Activated CD8-positive, alpha-beta memory T cell treated with anti-CD3 and anti-CD28 coated beads for 1 hour (primary cell): ENCODE measurements at places on chromosomes 16 and 17.

- DNase-seq, result no peak
These were observed 46.1 kb downstream of the CHCT1 start for GRCh38 chr17:60468371-60468770.

DNA sequence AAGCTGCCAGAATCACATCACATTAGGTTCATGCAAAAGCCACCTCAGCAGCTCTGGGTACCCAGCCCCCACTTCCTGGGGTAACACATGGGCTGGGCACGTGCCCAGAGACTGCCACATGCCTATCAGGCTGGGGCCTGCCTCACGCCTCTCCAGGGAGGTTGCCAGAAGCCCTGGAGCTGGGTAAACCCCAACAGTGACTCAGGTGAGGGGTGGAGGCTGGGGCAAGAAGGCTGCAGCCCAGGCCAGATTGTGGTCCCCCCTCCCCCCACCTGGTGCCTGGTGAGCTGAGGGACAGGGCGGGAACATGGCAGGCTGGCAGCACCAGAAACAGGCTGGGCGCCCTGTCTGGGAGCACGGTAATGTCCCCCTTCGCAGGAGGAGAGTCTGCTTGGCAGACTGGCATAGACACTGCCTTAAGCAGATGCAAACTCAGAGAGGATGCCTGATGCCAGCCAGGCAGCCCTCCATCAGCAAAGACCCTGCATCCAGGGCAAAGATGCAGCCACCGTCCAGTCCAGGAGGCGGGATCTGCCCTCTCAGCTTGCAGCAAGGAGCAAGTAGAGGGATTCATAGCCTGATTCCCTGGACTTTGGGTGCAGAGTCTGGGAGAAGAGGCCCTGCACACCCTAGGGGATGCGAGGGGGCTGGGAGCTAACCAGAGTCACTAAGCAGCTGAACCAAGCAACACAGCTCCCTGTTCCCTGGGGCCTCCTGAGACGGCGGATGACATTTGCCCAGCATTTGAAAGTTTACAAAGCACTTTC, 28.8 kb downstream of the NGFR start:
- DNase-seq, result no peak

DNA sequence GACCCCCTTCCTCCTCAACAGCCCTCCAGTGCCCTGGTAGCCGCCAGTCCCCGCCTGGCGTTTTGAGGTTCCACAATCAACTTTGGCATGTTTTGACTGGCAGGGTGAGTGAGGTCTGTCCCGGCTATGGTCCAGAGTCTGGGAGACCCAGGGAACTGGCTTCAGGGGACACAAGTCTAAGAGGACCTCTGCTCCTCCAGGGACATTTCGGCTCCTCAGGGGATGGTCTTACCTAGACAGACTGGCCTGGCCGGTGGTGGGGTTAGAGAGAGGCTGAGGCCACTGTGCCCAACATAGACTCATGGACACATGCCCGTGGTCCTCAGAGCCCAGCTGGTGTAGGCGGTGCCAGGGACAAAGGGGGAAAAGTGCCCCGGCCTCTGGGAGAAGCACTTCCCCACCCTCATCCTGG, 2.2 kb downstream of the TMC8 start:
- DNase-seq, result no peak

DNA sequence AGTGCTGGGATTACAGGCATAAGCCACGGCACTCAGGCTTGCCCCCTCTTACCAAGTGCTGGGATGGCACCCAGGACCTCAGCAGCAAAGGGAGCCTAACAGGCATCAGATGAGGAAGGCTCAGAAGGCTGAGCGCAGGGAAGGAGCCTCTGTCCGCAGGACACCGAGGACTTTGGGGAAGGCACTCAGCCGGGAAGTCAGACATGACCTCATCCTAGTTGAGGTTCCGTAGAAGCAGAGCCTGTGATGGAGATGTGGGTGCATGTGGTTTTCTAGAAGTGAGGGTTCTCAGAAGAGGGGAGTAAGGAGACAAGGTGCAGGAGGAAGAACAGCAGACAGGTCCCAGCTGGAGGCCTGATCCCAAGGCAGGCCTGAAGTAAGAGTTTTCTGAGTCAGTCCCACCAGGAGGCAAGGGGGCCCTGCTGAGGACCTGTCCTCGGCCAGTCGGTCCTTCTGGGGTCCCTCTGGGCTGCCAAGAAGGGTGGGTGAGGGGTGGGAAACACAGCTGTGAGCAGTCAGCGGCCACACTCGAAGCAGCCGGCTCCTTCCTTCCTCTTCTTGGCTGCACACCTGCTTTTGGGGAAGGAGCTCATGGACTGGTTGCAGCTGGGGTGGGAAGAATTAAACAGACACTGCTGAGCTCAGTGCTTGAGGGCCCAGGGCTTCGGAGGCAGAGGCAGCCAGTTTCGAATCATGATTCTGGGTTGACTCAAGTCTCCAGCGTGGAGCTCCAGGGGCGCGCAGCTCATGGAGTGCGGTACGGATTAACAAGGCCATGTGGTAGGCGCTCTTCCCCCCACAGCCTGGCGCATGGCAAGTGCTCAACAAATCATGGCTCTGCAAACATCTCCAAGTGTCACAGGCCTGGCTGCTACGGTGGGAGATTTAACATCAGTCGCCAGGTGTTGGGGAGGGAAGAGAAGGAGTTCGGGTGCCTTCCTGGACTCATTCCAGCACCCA, 38.9 kb upstream of the SNN start:
- no peak for DNase-seq

- no peak for DNase-seq
These were observed 38.2 kb downstream of the COPRS start for GRCh38 chr17:31820691-31821435.

GRCh38 chr17:8488901-8489300, 53.2 kb downstream of the NDEL1 start:
- DNase-seq, result no peak

GRCh38 chr16:50224286-50224685, 42.1 kb upstream of the ADCY7 start:
- DNase-seq, result no peak

DNA sequence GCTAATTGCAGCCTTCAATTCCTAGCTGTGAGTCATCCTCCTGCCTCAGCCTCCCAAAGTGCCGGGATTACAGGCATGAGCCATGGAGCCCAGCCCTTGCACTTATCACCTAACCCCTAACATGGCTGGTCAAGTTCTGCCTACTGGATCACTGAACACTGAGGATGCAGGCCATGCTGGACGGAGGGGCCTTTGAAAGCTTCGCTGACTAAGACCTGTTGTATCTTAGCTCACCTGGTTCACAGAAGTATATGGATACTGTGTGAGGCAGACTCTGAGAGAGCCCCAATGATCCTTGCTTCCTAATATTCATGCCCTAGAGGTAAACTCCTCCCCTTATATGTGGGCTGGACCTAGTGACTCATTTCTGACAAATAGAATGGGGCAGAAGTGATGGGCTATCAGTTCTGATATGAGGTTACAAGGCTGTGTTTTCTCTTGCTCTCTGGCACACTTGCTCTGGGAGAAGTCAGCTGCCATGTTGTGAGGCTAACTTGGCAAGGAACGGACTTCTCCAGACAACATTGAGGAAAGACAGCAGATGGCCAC, 11.7 kb upstream of the TMIGD1 start:
- no peak for DNase-seq

- no peak for DNase-seq
These were observed 3.4 kb upstream of the ZNF423 start for GRCh38 chr16:49859125-49859811.

GRCh38 chr16:66920299-66920590, 1.6 kb upstream of the CDH16 start:
- no peak for DNase-seq

DNA sequence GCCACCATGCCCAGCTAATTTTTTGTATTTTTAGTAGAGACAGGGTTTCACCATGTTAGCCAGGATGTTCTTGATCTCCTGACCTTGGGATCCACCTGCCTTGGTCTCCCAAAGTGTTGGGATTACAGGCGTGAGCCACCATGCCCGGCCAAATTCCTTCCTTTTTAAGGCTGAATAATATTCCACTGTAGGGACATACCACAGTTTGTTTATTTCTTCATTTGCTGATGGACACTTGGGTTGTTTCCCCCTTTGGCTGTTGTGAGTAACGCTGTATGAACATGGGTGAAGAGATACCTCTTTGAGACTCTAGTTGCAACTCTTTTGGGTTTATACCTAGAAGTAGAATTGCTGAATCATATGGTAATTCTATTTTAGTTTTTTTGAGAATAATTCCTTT, 13.1 kb upstream of the MGAT5B start:
- no peak for DNase-seq

DNA sequence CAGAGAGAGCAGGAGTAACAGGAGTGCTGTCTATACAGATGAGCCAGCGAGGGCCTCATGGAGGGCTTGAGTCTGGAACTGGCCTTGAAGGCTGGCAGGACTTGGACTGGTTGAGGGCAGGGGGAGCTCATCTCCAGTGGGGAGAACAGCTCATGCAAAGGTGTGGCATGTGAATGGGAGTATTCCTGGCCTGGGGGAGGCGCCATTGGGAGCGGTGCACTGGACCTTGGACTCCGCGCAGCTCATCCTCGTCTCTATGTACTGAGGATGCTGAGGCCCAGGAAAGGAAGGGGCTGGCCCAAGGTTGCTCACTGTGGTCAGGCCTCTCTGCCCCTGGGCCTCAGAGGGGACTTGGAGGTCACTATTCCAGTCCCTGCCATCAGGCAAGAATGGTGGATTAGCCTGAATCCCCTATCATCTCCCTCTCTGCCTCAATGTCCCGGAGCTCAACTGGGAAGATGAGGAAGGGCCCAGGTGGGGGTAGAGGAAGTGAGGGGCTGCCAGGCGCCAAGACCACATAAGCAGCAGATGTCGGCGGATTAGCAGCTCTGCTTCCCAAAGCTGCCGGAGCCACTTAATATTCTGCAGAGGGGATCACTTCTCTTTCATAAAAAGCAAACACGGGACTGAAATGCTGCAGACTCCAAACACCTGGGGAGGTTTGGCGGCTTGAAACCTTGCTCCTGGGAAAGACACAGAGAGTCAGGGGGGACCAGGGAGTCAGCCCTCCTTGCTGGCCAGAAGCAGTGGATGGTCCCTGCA, 88.9 kb downstream of the SDK2 start:
- DNase-seq, result no peak

GRCh38 chr17:75557075-75557851, 30.3 kb upstream of the MYO15B start:
- DNase-seq, result no peak

DNA sequence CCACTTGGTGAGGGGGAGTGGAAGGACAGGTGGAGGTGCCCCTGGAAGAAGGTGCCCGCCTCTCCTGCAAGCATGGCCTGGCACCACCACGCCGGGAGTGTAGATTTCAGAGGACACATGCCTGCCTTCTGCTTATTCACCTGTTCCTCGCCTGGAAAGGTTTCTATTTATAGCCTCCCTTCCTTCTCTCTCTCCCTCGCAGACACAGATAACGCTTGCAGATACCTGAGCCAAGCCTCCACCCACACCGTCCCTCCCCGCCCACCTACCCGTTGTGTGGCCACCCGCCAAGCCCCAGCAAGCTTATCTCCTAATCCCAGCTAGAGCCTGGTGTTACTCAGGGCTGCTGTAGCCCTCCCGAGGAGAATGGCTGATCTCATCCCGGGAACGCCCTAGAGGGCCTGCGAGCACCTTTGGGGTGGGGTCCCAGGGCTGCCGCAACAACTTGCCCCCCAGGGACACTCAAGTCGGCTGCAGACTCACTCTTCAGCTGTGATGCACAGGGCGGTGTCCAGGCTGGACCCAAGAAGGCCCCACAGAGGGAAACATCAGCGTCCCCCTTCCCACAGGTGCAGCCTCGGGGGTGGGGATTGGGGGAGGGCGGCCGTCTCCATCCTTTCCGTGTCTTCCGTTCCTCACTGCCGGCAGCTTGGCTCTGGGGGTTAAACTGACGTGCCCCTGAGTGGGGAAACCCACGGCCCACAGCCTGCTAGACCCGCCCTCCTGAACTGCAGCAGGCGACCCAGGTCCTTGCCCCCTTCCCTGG, 1.9 kb upstream of the SNAI3 start:
- no peak for DNase-seq

DNA sequence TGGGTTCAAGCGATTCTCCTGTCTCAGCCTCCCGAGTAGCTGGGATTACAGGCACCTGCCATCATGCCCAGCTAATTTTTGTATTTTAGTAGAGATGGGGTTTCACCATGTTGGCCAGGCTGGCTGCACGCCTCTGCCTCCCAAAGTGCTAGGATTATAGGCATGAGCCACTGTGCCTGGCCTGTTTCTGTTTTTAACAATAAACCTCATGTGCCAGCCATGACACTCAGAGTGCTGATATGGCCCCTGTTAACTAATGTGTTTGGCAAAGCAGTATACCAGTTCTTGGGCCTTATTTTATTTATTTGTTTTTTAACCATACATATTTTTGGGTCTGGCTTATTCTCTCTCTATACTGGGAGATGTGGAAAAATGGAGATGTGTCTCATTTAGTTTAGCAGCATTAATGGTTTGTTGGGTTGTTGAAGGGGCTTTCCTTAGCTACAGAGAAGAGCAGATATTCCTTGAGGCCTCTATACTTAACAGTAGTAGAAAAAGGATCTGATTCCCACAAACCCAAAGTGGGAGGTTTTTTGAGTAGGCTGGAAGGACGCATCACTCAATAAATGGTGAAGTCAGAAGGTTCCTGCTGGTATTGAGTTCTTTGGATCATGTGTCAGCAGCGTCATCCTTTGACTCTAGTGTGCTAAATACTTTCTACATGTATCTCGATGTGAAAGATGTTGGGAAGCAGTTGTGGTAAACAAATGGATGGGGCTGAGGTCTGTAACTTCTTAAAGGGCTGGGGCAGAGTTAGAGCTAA, 16.2 kb upstream of the CDK5R1 start:
- DNase-seq, result no peak

- DNase-seq, result no peak
These were observed 441.9 kb downstream of the CDH13 start for GRCh38 chr16:83068686-83069085.

DNA sequence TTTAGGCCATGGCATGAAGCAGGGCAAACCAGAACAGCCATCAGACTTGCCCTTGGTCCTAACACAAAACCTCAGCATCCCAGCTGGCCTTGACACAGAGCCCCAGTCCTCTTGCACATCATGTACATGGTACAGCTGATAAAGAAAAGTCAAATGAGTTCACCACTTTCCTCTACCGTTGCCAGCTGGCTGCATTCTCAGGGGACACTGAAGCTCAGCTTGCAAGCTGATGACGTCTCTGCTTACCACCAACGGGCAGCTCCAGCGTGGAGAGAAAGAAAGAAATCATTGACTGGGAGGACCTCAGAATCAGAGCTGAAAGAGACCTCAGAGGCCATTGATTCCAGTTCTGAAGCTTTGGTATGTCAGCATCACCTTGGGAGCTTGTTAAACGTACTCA, 80.7 kb upstream of the CES5A start:
- DNase-seq, result no peak

DNA sequence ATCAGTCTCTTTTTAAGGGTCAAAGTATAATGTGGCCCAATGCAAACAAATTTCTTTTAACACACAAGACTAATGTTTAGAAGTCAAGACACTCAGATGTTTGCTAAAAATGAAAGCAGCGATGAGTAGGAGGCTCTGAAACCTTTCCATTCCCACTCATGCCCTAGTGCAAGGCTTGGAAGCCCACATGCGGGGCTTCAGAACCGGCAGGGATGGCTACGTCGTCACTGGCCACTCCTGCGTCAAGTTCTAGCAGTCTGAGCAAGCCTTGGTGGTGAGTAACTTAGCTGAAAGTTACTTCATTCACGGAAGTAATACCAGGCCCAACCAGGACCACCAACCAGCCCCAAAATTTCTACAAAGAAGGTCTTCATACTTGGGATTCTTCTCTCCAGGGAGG, 14.8 kb upstream of the TMED6 start:
- no peak for DNase-seq
